ENCODE measurements at places on chromosomes 12 and 14. TPM values are rescaled to one million over a fixed set of nuclear protein-coding genes. Genes with fewer than 3 reads are reported as not detected.

GRCh38 chr12:40011775-40012129, 94.1 kb downstream of the SLC2A13 start:
- H3K27me3 ChIP-seq, result no peaks in the 10 kb centered on the region
- peaks cover 5% of the 10 kb centered on the region for H3K4me1 ChIP-seq
- H3K36me3 ChIP-seq, result no peaks in the 10 kb centered on the region
- H3K4me3 ChIP-seq, result no peak overlapping the region

GRCh38 chr12:115375186-115375991, 691.4 kb upstream of the TBX3 start:
- no peak overlapping the region for H3K27ac ChIP-seq
- H3K27me3 ChIP-seq, result no peaks in the 10 kb centered on the region

DNA sequence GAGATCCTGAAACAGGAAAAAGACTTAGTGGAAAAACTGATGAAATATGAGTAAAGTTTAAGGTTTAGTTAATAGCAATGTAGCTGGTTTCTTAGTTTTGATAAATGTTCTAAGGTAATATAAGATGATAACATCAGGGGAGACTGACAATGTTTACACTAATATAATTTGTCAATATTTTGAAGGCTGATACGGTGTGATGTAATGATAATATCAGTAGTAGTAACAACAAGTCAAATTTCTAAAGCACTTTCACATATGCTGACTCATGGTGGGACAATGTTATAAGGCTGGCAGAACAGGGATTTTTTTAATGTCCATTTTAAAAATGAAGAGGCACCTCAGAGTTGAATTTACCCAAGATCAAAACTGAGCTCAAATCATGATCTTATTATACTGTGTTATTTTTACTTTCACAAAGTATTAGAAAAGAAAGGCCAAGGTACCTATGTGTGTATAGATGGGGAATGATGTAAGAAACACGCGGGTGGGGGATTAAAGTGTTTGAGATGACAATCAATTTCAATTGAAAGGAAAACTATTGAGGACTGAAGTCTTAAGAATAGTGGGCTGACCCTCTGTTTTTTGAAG, 2.4 kb upstream of the FLRT2 start:
- H3K4me3 ChIP-seq, result no peak overlapping the region
- H3K4me1 ChIP-seq, result no peaks in the 10 kb centered on the region
- H3K27ac ChIP-seq, result no peak overlapping the region
- no peak for DNase-seq
- no peaks in the 10 kb centered on the region for H3K27me3 ChIP-seq

GRCh38 chr12:110616471-110617115, 2.7 kb downstream of the TCTN1 start:
- H3K36me3 ChIP-seq, result no peaks in the 10 kb centered on the region
- no peak for DNase-seq
- no peaks in the 10 kb centered on the region for H3K4me1 ChIP-seq
- no peak overlapping the region for H3K27ac ChIP-seq

DNA sequence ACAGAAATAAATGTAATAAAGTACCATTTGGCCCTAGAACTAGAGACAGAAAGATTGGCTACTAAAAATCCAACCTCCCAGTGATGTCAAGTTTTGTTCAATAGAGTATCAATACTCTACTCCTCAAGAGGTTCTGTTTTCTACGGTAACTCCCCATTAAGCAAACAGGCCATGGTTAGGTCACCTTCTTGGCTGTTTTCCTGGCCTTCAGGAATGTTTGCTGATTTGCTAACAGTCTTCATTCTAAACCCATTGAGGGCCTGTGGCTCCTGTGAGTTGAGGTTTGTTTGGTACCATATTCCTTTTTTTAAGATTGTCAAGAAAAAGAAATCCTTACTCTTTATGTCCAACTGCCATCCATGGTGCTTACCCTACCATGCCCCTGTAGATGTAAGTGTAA, 1022.0 kb upstream of the TMEM132C start:
- DNase-seq, result no peak
- H3K4me3 ChIP-seq, result no peak overlapping the region
- H3K4me1 ChIP-seq, result no peaks in the 10 kb centered on the region
- H3K36me3 ChIP-seq, result no peaks in the 10 kb centered on the region

- DNase-seq, result no peak
- no peaks in the 10 kb centered on the region for H3K27me3 ChIP-seq
- H3K36me3 ChIP-seq, result no peaks in the 10 kb centered on the region
- H3K4me1 ChIP-seq, result no peaks in the 10 kb centered on the region
Measured at GRCh38 chr12:93668919-93669418, 8.2 kb upstream of the CRADD start.

DNA sequence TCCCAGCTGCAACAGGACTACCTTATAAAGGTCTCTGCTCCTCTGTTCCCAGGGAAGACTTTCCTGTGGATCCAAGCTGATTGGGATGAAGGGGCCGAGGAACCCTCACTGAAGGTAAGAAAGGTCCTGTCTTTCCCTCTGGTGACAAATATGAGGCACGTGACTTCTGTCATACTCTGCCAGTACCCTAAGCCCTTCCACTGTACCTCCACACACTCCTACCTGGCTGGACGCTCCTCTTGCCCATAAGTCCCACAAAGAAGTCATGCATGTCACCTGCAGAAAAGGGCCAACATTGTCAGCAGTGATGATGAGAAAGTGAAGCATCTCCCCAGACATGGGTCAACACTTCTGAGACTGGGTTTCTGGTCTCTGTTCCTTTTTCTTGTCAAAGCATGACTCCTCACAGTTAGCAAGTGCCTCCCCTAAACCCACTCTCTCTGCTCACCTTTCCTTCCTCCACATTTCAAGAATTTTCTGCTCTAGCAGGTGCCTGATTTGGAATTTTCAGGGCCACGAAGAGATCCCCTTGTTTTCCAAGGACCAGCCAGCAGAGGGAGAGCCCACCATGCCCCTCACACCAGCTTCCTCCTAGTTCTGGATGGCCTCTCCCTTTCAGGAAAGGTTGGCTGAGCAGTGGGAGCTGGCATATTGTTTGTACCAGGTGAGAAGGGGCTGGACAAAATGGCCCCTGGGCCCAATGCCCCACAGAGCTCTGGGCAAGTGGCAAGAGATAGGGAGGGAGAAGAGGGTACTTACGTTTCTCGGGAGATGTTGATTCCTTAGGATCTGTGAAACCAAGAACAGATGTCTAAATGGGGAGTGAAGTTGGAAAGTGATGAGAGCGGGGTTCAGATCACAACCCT, 3.5 kb downstream of the TAC3 start:
- no peaks in the 10 kb centered on the region for H3K36me3 ChIP-seq
- no peaks in the 10 kb centered on the region for H3K27me3 ChIP-seq
- no peak overlapping the region for H3K4me3 ChIP-seq
- H3K4me1 ChIP-seq, result no peaks in the 10 kb centered on the region

GRCh38 chr14:49975276-49975675, 82.4 kb downstream of the ARF6 start:
- peaks cover 23% of the 10 kb centered on the region for H3K4me1 ChIP-seq
- DNase-seq, result peak; percentile 51
- no peak overlapping the region for H3K4me3 ChIP-seq
- no peaks in the 10 kb centered on the region for H3K36me3 ChIP-seq
- H3K27me3 ChIP-seq, result no peaks in the 10 kb centered on the region
- H3K27ac ChIP-seq, result peak overlapping the region; percentile 80

DNA sequence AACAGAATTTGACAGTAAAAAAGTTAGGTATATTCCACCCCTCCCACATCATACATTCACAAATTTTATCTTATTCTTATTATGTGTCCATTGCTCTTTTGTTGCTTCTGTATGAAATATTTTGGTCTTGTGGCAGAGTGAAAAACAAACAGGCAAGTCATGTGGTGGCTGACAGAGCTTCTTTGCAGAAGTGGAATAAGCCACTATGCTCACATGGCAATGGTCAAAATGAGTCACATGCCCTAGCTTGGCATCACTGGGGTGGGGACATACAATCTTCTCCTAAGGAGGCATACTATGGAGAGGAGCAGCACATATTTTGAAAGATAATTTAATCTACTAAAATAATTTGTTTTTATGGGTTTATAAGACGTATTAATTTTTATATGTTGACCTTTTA, 27.7 kb upstream of the CMA1 start:
- no peaks in the 10 kb centered on the region for H3K36me3 ChIP-seq

GRCh38 chr12:68623059-68623458, 12.4 kb downstream of the RAP1B start:
- DNase-seq, result no peak
- H3K36me3 ChIP-seq, result no peaks in the 10 kb centered on the region
- H3K4me3 ChIP-seq, result no peak overlapping the region
- no peak overlapping the region for H3K27ac ChIP-seq
- no peaks in the 10 kb centered on the region for H3K27me3 ChIP-seq
- H3K4me1 ChIP-seq, result peaks cover 61% of the 10 kb centered on the region

- no peaks in the 10 kb centered on the region for H3K36me3 ChIP-seq
- H3K27ac ChIP-seq, result no peak overlapping the region
- no peak overlapping the region for H3K4me3 ChIP-seq
- H3K27me3 ChIP-seq, result no peaks in the 10 kb centered on the region
Measured at GRCh38 chr12:130132831-130133511, 29.3 kb upstream of the FZD10 start.

GRCh38 chr12:1591034-1591433, 3.3 kb downstream of the FBXL14 start:
- H3K27ac ChIP-seq, result no peak overlapping the region
- H3K4me3 ChIP-seq, result no peak overlapping the region
- peak; percentile 58 for DNase-seq
- no peaks in the 10 kb centered on the region for H3K27me3 ChIP-seq
- H3K4me1 ChIP-seq, result peaks cover 2% of the 10 kb centered on the region
- no peaks in the 10 kb centered on the region for H3K36me3 ChIP-seq

GRCh38 chr12:65182012-65182739, 12.8 kb downstream of the LEMD3 start:
- no peaks in the 10 kb centered on the region for H3K36me3 ChIP-seq
- peaks cover 18% of the 10 kb centered on the region for H3K4me1 ChIP-seq
- H3K4me3 ChIP-seq, result no peak overlapping the region
- H3K27me3 ChIP-seq, result no peaks in the 10 kb centered on the region
- no peak overlapping the region for H3K27ac ChIP-seq

DNA sequence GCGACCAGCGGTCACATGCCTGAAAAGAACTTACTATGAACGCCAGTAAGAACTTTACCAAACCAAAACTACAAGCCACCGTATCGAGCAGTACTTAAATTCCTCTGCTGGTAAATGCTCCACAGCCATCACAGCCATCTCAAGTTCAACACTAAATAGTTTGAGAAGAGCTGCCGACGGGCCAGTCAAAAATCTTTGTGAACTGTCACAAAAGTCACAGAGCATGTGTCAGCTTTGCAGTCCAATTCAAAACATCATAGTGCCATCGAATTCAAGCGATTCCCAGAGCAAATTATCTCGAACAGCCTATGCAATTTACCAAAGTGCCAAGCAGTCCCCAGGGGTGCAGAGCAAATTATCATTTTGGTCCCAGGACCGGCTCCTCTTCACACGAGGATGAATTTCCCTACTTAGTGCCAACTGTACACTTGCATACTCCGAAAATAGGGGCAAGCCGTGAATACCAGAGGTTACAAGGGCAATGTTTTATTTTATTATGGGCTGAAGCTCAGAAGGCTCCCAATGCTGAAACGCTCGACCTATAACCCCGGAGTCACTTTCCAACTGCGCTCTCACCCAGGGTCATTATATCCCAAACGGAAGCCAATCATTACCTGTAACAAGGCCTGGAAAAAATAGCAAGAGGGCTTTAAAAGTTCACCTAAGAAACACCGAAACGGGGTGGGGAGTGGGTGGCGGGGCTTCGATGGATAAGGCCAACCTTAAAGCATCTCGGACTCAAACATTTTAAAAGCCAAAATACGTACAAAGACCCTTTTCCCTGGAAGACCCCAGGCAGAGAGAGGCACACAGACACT, 1.1 kb downstream of the LRP6 start:
- H3K36me3 ChIP-seq, result no peaks in the 10 kb centered on the region
- H3K4me1 ChIP-seq, result peaks cover 8% of the 10 kb centered on the region
- H3K27me3 ChIP-seq, result no peaks in the 10 kb centered on the region
- DNase-seq, result no peak

DNA sequence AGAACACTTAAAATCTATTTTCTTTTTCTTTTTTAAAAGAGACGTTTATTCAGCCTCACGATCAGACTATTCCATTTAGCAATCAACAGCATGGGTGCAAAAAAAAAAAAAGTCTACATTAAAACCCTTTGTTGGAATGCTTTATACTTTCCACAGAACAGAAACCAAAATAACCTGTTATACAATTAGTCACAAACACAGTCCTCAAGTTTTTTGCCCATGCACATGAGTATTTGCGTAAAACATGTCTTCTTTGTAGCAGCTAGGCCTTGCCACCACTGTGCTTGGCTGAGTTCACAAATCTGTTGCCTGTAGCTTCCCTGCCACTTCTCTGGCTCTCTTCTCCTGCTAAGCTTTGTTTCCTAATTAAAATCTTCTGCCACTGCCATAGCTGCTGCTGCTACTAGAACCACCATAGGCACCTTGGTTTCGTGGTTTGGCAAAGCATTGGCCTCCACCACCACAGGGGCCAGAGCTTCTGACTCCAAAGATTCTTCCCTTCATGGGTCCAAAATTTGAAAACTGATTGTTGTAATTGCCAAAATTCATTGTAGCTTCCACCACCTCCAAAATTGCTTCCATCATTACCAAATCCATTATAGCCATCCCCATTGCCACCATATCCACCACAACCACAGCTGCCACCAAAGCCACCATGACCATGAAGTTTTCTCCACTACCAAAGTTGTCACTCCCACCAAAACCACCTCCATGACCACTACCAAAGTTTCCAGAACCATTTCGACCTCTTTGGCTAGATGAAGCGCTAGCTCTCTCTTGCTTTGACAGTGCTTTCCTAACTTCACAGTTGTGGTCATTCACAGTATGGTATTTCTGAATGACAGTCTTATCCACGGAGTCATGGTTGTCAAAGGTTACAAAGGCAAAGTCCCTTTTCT, 38.1 kb downstream of the KLRG1 start:
- H3K4me3 ChIP-seq, result no peak overlapping the region
- no peak overlapping the region for H3K27ac ChIP-seq
- no peaks in the 10 kb centered on the region for H3K27me3 ChIP-seq
- H3K4me1 ChIP-seq, result no peaks in the 10 kb centered on the region
- no peaks in the 10 kb centered on the region for H3K36me3 ChIP-seq
- no peak for DNase-seq

DNA sequence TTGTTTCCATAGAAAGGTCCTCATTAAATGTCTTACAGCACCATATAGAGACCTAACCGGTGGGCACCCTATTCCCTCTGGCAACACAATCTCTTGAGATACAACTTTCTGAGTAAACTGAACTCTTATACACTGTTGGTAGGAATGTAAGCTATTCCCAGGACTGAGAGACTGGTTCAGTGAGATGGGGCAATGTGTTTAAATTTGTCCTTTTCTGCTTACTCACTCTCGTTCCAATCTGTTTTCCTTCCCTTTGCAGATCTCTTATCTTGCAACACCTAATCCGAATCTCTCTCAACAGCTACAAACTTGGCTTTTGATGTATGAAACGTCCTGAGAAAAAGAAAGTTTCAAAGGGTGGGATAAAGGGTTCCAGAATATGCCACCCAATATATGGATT, 26.1 kb upstream of the ETV6 start:
- H3K27ac ChIP-seq, result no peak overlapping the region
- no peaks in the 10 kb centered on the region for H3K27me3 ChIP-seq
- no peaks in the 10 kb centered on the region for H3K36me3 ChIP-seq
- DNase-seq, result no peak
- no peak overlapping the region for H3K4me3 ChIP-seq

- DNase-seq, result no peak
- H3K4me1 ChIP-seq, result peaks cover 13% of the 10 kb centered on the region
- H3K36me3 ChIP-seq, result no peaks in the 10 kb centered on the region
Measured at GRCh38 chr12:50353869-50354593, 42.4 kb downstream of the FAM186A start.

NCKAP5L gene
- 16.5 TPM for total RNA-seq

CCDC88C gene
- total RNA-seq, result 18.9 TPM

NOVA1 gene
- 2.6 TPM for total RNA-seq

KRT7 gene
- not detected for total RNA-seq

COCH gene
- total RNA-seq, result 0.54 TPM

Data from Peyer's patch (tissue), 4 donors.